Left ventricle myocardium inferior (tissue), 1 donor: ENCODE measurements at places on chromosomes 7 and 10. TPM values are rescaled to one million over a fixed set of nuclear protein-coding genes. Genes with fewer than 3 reads are reported as not detected.
A peak's percentile ranks its signal among the peaks of the same experiment; 100 is the strongest.

ZNF503 gene
- total RNA-seq = 5.9 TPM

- no peak for DNase-seq
These were observed 6.4 kb downstream of the USP6NL start for GRCh38 chr10:11604865-11605650.

GRCh38 chr10:28797904-28798371 lies 120.6 kb downstream of the BAMBI start:
- DNase-seq = no peak

DNA sequence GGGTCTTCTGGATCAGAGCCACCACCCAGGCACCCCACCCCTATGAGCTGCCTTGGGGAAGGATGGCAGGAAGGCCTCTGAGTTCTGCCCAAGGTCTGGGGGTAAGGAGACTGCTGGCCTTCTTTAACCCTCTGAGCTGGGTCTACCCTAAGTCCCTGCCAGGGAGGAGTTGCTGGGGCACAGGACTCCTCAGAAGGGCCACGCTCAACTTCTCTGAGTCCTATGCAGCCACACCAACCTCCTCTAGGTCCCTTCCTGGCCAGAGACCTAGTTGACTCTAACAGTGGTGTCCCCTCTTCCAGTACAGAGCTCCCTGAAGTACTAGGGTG lies 2.6 kb upstream of the NEURL1 start:
- DNase-seq = no peak

GRCh38 chr7:7099584-7100014 lies 82.7 kb upstream of the C1GALT1 start:
- peak; percentile 65 for DNase-seq

- DNase-seq = peak; percentile 49
These were observed 19.0 kb upstream of the CLDN4 start for GRCh38 chr7:73811760-73812168.

CPVL gene
- 86.3 TPM for total RNA-seq

GRCh38 chr10:51007781-51008180 lies 66.5 kb upstream of the PRKG1 start:
- DNase-seq = no peak

RRP12 gene
- 15.2 TPM for total RNA-seq

PNLIP gene
- not detected for total RNA-seq

DNA sequence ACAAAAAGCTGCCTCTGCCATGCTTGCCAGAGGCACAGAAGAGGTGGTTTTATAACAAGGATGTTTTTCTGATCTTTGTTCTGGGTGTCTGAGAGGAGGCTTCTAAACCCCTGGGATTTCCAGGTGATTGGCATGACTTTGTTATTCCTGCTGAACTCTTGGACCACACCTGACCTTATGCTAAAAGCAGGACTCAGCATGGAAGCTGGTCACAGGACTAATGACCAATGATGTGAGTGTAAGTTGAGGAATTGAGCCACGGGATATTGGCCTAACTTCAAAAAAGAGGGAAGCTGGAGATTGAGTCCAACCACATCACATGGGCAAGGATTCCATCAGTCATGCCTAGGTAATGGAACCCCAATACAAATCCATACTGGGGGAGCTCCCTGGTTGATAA lies 437.9 kb downstream of the POM121L12 start:
- no peak for DNase-seq

DNA sequence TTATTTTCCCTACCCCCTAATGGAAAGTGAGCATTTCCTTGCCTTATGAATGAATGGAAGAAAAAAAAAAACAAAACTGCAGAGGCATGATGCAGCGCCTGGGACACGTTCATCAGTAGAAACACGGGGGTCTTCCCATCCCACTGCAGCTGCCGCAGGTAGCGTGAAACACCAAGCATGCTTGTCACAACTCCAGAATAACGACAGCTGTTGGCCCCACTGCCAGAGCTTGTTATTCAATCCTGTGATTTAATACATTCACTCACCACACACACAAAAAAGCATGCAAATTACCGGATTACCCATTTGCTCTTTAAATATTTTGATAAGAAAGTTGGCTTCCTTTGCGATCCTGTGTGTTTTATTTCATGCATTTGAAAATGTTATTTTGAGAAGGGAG lies 48.4 kb upstream of the GNA12 start:
- DNase-seq = no peak

DNA sequence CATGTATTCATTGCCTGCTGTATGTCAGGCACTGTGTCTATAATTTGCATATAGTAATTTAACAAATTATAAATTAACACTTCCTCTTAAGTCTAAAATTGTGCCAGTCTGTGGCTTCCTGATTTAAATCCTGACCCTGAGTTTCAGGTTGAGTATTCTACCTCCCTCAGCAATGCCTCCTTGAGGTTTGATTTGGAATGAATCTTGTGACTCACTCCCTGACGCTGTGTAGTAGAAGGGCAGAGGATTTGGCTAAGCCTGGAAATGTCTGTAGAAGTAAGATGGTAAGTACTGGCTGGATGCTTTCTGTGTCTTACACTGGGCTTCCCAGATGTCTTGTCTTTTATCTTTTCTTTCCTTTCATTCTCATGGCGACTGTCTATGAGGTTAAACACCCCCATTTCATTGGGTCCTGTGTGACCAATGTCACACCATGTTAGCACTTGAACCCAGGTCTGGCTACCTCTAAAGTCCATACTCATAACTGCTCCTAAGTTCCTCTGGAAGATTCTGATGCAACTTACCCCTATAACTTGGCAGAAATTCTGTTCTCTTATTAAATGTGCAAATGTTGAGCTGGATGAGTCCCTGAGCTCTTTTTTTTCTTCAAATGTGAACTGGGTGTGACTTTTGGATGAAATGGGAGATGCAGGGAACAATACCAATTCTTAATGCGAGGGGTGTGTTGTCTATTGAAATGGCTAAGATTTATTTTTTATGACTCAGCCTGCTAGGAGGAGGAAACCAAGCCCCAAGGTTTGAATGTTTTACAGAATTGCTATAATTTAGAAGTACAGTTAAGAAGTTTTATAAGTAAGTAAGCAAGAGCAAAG lies 48.5 kb downstream of the PLCE1 start:
- DNase-seq = no peak

GRCh38 chr7:70619659-70620058 lies 512.3 kb upstream of the GALNT17 start:
- no peak for DNase-seq

GRCh38 chr10:119203006-119203405 lies 4.4 kb upstream of the GRK5 start:
- DNase-seq = no peak

- no peak for DNase-seq
These were observed 197.4 kb downstream of the RNLS start for GRCh38 chr10:88385601-88386203.

DNA sequence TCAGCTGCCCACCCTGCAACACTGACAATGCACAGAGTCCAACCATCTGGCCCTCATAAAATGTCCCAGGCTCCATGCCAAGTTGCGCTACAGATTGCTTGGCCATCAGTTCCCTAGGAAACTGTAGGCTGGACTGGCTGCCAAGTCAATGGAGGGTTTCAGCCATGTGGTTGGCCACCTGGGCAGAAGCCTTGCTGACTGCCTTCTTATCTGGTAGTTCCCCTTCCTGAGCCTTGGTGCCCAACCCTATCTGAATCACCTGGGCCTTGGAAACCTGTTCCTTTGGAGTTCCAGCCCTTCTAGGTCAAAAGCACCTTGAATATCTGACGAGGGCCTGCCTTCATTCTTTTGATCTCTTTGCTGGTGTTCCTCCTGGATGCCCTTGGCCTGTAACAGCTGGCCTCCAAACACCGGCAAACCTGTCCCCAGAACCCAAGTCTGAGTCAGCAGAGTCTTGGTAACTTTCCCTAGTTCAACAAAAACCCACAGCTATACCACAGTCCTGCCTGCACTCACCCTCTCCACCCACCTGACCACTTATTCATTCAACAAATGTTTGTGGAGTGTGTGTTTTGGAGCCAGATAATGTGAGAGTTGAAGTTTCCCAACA lies 37.4 kb upstream of the KDM7A start:
- DNase-seq = peak; percentile 23

DNA sequence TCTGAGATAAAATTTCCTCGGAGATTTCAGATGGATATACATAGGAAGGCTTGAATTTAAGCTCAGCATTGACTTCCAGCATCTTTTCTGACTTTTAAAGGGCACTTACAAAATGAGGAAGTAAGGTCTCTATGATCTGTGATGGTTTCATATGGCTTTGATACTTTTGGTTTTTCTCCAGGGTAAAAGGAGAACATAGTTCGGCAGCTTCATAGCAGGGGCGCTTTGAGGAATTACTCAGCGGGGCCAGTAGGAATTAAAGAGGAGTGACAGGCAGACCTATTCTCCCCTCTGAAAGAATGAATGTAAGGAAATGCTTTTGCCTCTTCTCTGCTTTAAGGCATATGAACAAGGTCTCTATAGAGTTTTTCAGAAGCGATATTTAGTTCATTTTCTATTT lies 80.0 kb upstream of the PCDH15 start:
- no peak for DNase-seq

DNA sequence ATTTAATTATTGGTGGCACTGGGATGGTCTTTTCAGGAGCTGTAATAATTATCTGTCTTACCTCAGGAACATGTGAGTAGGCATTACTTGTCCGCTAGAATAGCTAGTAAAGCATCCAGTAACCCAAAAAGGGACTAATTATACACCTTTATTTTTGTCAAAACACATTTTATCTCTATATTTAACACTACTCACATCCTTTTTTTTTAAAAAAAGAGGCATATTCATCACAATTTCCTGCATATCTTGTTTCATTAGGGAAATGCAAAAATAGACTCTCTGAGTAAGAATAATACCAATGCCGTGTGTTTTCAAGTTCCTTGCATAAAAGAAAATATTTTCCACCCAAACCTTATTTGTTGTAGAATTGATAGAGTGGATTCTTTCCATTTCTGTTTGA lies 99.5 kb downstream of the VTI1A start:
- no peak for DNase-seq

ENTPD1 gene
- 7.7 TPM for total RNA-seq

GRCh38 chr7:26646336-26647048 lies 217.9 kb downstream of the SKAP2 start:
- no peak for DNase-seq

- no peak for DNase-seq
These were observed 977.2 kb downstream of the LRMDA start for GRCh38 chr10:76408646-76409045.
